ENCODE measurements at places on chromosomes 2 and 18.

GRCh38 chr2:1041012-1041805 is 90.6 kb downstream of the SNTG2 start:
- DNase-seq: no peak

DNA sequence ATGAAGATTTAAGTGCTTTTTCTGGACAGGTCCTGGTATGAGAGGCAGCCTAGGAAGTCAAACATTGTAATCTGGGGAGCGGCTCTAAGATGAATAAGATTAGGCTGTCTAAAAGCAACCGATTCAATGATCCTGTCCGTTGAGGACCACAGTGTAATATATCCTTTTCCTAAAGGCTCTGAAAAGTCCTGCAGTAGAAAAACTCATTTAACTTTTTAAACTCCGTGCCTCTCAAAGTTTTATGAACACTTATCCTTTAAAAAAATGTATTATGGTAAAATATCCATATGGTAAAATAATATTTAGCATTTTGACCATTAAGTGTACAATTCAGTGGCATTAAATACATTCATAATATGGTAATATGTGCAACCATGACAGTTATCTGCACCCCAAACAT is 39.8 kb downstream of the ATOH8 start:
- no peak for DNase-seq

- no peak for DNase-seq
These were observed 105.8 kb downstream of the RIT2 start for GRCh38 chr18:43009674-43010073.

DNA sequence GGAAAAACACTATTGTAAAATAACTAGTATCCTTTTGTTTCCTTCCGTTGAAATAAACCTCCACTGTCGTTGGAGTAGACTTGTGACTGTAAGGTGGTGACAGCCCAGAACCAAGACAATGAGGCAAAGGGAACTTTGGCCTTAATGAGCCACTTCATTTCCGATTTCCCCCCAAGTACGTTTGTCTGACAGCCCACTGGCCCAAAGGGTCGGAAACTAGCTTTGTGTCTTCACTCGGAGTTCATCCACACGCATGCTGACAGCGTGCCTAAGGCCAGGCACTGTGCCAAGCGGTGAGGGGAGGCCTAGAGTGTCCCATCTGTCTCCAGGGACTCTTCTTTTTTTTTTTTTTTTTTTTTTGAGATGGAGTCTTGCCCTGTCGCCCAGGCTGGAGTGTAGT is 21.0 kb downstream of the HJURP start:
- DNase-seq: no peak

- DNase-seq: no peak
These were observed 1184.0 kb upstream of the GYPC start for GRCh38 chr2:125471963-125472362.

GRCh38 chr2:25996844-25997243 is 14.5 kb upstream of the KIF3C start:
- DNase-seq: peak; percentile 50

GRCh38 chr2:47054036-47054555 is 101.0 kb downstream of the STPG4 start:
- no peak for DNase-seq

GRCh38 chr2:1627628-1628381 is 116.5 kb downstream of the PXDN start:
- DNase-seq: no peak

GRCh38 chr2:71923887-71924533 is 223.7 kb downstream of the CYP26B1 start:
- DNase-seq: peak; percentile 66

DNA sequence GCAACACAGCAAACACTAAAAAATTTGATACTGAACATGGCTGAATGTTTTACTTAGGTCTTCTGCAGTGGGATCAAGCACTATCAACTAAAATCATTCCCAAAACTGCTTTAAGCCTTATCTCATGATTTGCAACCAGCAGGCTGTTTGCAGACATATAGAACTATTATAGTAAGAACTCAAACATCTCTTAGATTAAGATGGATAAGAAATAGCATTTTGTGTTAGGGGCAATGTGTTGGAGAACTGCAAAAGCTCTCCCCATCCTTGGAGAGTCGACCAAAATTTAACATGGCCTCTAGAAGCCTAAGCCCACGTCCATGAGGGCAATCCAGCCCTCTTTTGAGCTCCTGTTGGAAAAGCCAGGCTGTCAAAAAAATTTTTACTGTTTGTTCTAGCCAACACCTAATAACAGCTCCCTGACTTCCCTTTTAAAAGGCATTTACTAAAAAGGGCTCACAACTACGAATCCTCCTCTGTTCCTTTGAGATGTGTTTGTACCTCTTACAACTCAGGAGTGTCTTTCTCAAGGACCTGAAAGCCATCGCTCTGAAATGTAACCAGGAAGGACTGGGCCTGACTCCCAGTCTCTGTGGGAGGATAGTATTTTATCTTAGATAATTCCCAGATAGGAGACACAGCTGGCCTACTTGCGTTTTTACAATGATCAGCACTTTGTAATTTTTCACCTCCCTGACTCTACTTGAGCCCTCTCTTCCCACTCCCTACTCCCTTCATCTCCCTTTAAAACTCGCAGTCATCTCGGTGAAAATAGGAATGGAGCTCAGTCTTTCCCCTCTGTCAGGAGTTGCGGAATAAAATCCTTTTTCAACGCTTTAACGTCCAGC is 1.4 kb downstream of the KRCC1 start:
- peak; percentile 16 for DNase-seq

- DNase-seq: no peak
These were observed 29.8 kb downstream of the KLF7 start for GRCh38 chr2:207135801-207136457.

- DNase-seq: peak; percentile 13
These were observed at the start of gene MFSD2B for GRCh38 chr2:24009680-24010476. MFSD2B (plus strand) TSS chr2:24010085; CDS start chr2:24010097, 12 bp downstream.

- no peak for DNase-seq
These were observed 24.6 kb upstream of the PLB1 start for GRCh38 chr2:28471214-28471613.

GRCh38 chr2:6054161-6054671 is 362.0 kb downstream of the SOX11 start:
- DNase-seq: no peak

- no peak for DNase-seq
These were observed 36.4 kb downstream of the TBC1D8 start for GRCh38 chr2:101114815-101115214.

DNA sequence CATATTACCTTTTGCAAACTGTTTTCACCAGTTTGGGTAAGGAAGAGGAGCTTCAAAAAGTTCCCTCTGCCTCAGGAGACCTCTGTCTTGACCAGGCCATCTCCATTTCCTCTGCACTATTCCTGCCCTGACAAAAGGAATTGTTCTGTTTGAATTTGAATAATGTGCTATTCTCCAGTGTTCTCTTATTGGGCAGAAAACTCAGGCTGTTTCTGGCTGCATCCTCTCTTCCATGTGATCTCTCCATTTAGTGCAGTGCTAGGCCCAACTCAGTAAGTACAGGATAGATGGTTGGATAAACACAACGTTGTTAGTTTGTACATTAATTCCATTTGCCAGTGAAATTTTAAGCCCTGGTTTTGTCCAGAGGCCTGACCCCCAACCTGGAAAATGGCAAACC is 102.2 kb upstream of the CELF4 start:
- no peak for DNase-seq

DNA sequence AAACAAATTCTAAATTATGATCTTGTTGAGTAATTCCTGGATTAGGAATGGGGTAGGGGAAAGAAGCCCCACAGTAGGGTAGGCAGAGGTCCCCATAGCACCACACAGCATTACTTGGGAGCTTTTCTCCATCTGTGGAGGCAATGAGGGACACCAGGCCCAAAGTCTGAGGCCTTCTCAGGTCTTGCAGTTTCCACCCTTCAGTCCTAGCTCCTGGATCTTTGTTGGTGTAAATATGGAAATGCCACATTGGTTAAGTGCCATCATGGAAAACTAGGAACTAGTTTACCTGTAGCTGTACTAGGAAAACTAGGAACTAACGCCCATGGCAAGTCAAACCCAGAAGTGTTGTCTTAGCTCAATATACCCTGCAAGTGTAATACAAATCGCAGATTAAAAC is 113.3 kb upstream of the DAPL1 start:
- DNase-seq: no peak

Data from iris pigment epithelial cell (primary cell).